ENCODE measurements at places on chromosomes 7 and 10. TPM values are rescaled to one million over a fixed set of nuclear protein-coding genes. Genes with fewer than 3 reads are reported as not detected.

Gene SERPINE1
- total RNA-seq = 102 TPM

Gene NEURL1
- 19.9 TPM for total RNA-seq

Gene MEOX2
- not detected for total RNA-seq

Gene DNAJC30
- total RNA-seq = 1.1 TPM

Gene WIPF3
- total RNA-seq = not detected

Gene LAMB4
- 0.30 TPM for total RNA-seq

Gene PTCD1
- 5.1 TPM for total RNA-seq

Gene CNTNAP2
- not detected for total RNA-seq

Gene MUC3A
- total RNA-seq = not detected

Gene RAMP3
- total RNA-seq = 0.66 TPM

Gene ASB10
- not detected for total RNA-seq

Gene INSIG1
- 573 TPM for total RNA-seq

Gene UPK3BL1
- total RNA-seq = 6.2 TPM

Gene LRRC17
- total RNA-seq = 108 TPM

Gene COBL
- not detected for total RNA-seq

Gene KIAA1549
- total RNA-seq = 2.6 TPM

Gene GHRHR
- not detected for total RNA-seq

Gene MEIG1
- total RNA-seq = not detected

Gene DNAJC12
- total RNA-seq = 3.4 TPM

Gene GRID2IP
- total RNA-seq = 0.02 TPM

Gene FAS
- 11.5 TPM for total RNA-seq

Gene NCF1
- total RNA-seq = not detected

Gene SYCE1
- total RNA-seq = not detected

Gene EPDR1
- total RNA-seq = 66.3 TPM

Gene TAF3
- 2.1 TPM for total RNA-seq

Gene LRCH4
- total RNA-seq = 12.2 TPM

Gene A1CF
- not detected for total RNA-seq

Gene PPIA
- total RNA-seq = 4,190 TPM

Gene KLF6
- 9.9 TPM for total RNA-seq

Gene LOXL4
- total RNA-seq = 1.2 TPM

Gene INHBA
- 2.1 TPM for total RNA-seq

Gene MOGAT3
- total RNA-seq = not detected

Gene HOXA3
- 0.86 TPM for total RNA-seq

Gene CAMK2B
- 0.49 TPM for total RNA-seq

Gene KAZALD1
- total RNA-seq = 12.5 TPM

Gene CTAGE8
- total RNA-seq = 0.05 TPM

Gene MLXIPL
- 0.07 TPM for total RNA-seq

Gene THAP5
- total RNA-seq = 34.0 TPM

Gene TSPAN12
- 0.05 TPM for total RNA-seq

Gene OR9A2
- total RNA-seq = not detected

Gene LRGUK
- not detected for total RNA-seq

Gene HNRNPF
- 129 TPM for total RNA-seq

Gene EPO
- not detected for total RNA-seq

Gene OR2A5
- not detected for total RNA-seq

Gene SEMA3C
- total RNA-seq = 116 TPM

Gene ZNF853
- 0.94 TPM for total RNA-seq

Gene OGA
- total RNA-seq = 48.4 TPM

Gene STARD3NL
- total RNA-seq = 129 TPM

Gene MTG1
- 26.8 TPM for total RNA-seq

Gene MSMB
- total RNA-seq = not detected

Data from M059J (cell line).